ENCODE measurements at places on chromosomes 11 and 22. TPM values are rescaled to one million over a fixed set of nuclear protein-coding genes. Genes with fewer than 3 reads are reported as not detected.

RBM4 gene
- total RNA-seq, result 123 TPM

SHANK3 gene
- total RNA-seq, result 43.8 TPM

ADM gene
- total RNA-seq, result 130 TPM

MAJIN gene
- total RNA-seq, result not detected

MYOD1 gene
- total RNA-seq, result not detected

All from vein endothelial cell (primary cell).